ENCODE measurements at places on chromosomes 4 and X.

GRCh38 chr4:138241281-138242075, 671 bp downstream of the SLC7A11 start:
- no peak for DNase-seq

DNA sequence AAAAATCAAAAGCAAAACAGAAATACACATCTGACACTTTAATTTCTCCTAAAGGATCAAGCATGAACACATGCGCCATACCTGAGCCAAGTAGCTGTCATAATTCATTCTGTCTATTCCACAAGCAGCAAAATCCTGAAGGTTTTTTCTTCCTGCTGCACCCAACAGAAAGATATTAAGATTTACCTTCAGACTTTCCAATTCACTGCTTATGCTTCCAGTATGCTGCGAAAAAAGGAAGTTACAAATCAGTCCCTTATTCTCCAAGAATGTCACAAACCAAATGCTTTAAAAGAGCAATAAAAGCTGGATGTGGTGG, 29.2 kb upstream of the FGFBP2 start:
- no peak for DNase-seq

DNA sequence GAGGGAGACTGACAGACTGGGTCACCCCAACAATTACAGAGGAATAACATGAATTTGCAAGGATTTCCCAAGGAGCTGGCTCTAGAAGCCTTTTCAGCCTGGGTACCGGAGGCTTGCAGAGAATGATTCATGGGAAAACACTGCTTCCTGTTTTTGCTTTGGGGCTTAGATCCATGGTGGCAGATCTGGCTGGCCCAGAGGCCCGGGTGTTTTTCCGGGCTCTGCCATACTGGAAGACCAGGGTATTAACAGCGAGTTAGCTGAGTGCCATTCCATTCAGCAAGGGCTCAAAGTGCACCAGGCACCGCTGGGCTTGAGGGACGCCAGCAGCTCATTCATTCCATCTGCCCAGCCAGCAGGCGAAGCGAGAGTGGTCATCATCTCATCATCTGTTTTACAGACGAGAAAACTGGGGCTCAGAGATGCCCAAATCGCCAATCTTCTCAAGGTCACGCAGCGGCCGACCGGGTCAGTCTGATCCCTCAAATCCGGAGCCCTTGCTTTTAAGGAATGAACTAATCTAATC, 1.3 kb downstream of the WDR1 start:
- DNase-seq = no peak

DNA sequence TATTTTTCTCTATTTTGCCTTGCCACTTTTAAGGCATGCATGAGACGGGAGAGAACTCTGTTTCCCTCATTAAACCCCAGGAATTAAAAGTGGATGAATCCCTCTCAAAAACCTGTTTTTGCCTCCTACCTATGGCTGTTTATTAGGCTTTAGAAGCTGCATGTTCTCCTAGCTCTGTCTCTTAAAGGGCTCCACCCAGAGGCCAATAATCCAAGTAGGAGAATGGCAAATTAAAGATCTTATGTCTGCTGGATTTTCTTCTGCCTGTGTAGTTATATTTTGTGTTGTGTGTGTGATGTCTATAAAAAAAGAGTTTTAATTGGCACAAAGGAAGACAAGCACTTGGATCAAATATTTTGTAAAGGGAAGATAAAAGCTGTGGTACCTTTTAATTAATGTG, 32.4 kb downstream of the MAGEC1 start:
- no peak for DNase-seq

DNA sequence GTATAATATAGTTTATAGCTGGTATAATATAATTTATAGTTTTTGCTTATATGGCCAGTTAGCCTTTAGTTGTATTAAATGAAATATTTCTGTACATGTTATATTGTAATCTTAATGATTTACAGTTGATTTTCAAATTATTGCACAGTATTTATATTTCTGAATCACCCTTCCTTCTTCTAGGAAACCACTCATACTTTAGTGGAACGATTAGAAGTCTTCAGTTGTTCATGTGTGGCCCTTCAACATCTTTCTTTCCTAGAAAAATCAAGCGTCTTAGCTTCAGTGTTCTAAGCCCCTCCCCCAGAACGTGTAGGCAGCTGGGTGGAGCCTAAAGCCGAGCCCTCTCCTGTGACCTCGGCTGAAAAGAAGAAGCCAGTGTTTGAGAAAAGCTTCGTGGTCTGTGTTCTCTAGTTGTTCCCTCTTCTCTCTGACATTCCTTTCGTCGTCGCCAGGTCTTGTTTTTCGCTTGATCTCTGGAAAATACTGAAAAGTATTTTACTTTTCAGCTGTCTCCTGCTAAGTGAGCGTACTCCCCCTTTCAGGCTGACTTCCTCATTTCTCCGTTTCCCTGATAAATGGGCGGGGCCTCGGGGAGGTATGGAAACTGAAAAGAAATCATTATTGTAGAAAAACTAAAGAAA, at the start of gene C4orf33:
Gene C4orf33 (plus strand): TSS at position 342 of the 644 bp plus-strand sequence. CDS start 6,459 bp downstream, outside the sequence.
- peak; percentile 66 for DNase-seq

GRCh38 chr4:176778491-176778890, 14.2 kb downstream of the VEGFC start:
- no peak for DNase-seq

GRCh38 chr4:159547645-159548308, 444.9 kb downstream of the RAPGEF2 start:
- DNase-seq = no peak

- no peak for DNase-seq
Observed at GRCh38 chr4:87093443-87094123, 126.8 kb downstream of the KLHL8 start.
